ENCODE measurements at places on chromosomes 4 and X.

DNA sequence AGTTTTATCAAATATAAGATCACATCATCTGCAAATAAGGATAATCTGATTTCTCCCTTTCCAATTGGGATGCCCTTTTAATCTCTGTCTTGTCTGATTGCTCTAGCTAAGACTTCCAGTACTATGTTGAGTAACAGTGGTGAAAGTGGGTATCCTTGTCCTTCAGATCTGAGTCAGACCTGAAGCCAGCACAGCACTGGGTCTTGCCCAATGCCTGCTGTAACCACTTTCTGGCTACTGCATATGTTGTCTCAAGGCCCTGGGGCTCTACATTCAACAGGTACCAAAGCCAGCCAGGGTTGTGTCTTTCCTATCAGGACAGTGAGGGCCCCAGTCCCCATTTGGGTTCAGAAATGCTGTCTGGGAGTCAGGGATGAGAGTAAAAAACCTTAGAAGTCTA is 90.3 kb downstream of the CYSLTR1 start:
- no peak for DNase-seq

DNA sequence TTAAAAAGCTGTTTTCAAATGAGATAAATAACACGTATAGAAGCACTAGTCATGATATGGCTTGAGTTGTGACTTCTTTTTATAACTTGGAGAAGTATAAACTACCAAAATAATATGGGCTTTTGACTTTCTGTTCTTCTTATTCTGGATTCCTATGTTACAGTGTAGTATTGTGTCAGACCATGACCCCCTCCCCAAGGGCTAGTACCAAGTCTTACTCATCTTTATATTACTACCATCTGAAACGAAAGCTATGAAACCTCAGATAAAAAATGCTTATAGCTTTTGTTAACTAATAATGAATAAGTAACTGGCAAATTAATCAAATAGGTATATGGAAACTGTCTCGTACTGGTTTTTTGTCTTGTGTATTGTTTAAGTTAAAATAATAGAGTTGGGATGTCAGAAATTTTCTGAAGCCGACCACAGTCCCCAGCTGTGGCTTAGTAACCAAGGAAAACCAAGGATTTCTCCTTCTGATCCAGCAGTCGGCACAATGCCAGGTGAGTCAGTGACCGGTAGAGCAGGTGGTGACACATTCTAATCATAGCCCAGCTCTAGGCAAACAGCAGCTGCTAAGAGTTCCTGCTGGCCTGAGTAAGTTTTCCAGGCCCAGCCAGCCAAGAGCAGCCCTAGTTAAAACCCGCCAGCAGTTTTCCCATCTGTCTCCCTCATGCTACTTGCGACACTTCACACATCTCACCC is 163.3 kb upstream of the PRDX4 start:
- no peak for DNase-seq

DNA sequence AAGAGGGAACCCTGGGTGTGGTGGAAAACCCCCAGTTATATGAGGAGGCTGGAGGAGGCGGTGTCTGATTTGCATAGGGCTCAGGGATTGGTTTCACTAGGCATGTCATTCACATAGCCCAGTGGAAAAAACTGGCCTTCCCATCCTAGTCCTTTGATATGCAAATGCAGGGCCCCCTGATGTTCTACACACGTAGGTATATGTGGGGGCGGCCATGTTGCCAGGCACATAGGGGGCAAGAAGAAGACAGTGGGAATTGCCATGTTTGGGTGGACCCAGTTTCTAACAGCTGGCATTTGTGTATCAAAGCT is 34.0 kb upstream of the ENPP6 start:
- DNase-seq = no peak

DNA sequence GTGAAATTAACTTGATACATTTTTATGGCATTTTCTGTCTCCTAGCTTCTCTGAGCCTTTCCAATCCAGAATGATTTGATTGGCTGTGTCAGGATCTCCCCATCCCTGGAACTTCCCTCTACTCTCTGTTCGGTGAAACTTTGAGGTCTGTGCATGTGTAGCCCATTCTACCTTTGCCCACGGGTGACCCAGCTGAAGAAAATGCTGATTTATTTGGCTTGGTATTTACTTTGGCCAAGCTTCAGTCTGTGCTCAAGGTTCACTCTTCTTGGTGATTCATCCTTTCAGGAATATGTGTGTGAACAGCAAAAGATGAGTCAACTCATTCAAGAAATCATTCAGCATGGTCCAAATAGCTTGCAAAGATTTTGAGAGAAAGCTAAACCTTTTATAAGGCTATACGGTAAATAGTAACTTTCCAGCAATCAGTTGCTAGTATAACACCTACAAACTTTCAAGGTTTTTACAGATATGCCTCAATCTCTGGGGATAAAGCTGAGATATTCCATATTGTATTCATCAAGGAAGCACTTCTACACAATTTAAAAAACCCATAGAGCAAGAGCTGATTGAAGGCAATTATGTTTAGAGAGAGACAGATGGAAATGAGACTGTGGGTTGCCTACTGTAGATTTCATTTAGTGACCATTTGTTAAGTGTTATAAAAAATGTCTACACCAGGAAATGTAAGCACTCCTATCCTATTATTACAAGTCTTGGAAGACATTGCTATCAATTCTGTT is 233.9 kb upstream of the CXXC4 start:
- DNase-seq = no peak

- no peak for DNase-seq
These were observed 151.3 kb upstream of the NUDT6 start for GRCh38 chr4:123073650-123074049.

GRCh38 chrX:43002526-43003203 is 224.7 kb upstream of the PPP1R2C start:
- peak; percentile 30 for DNase-seq

DNA sequence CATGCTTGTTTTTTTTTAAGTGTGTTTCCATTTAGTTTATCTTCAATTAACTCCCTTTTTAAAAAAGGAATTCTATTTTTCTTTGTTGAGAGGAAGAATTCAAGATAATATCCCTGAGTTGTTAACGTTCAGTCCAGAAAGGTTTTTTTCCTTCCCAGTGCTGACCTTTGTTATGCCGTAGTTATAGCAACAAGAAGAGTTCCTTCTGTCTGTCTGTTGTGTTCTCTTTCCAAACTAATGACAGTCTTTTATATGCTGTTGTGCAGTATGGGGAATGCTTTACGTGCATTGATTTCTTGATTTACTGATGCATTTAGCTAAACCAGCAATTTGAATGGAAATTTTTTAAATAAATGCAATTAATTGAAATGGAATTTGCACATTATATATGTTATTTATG is 6.6 kb upstream of the CXXC4 start:
- no peak for DNase-seq

DNA sequence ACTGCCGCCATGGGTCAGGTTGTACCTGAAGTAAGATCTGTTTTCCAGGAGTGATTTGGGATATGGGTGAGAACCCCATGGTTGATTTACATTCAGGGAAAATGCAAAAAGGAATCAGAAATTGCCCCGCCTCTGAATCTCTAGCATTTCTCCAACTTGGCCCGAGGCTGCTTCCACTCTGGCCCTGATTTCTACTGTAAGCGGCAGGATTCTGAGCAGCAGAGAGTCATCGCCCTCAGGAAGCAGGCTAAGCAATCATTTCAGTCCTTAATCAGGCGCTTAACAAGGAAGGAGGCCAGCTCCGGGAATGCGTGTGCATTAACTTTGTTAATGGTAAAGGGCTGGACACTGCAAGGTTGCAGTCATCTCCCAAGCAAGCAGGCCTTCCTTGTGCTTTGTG is 88.5 kb upstream of the DHX15 start:
- DNase-seq = no peak

GRCh38 chrX:118480172-118480571 is 15.4 kb upstream of the DOCK11 start:
- no peak for DNase-seq

DNA sequence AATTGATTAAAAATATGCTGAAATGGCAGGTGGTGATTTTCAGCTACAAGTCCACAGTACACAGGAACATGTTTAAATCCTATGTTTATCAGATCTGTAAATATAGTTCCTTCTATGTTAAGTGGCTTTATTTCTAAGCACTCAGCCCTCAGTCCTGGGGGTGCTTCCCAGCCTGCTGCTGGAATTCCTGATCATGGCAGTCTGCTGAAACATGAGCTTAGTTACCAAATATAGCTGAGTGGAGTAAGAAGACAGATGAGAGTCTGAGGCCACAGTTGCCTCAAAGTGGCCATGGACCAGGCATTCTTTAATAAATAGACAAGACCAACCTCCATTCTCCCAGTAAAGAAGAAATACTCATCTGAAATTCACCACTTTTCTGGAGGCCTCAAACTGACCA is 17.1 kb upstream of the DDX60 start:
- no peak for DNase-seq

DNA sequence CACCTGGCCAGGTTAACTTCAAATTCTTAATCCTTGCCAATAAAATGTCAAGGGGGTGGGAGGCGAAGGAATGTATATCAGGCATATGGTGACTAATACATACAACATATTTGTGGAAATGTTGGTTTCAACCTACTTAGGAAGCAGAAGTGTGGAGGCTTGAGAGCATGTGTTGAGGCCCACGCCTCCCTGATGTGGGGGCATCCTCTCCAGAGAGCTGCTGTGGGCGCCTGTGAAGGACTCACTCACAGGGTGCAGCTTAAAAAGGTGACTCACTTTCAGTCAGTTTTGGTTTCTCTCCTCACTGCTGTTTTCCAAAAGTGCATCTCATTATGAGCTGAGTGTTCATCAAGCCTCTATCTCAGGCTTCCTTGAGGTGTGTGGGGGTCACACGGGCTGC is 27.5 kb downstream of the LNX1 start:
- no peak for DNase-seq

GRCh38 chr4:127555106-127555505 is 77.7 kb upstream of the INTU start:
- DNase-seq = no peak

- no peak for DNase-seq
These were observed 89.5 kb downstream of the ADRA2C start for GRCh38 chr4:3855646-3856045.

- no peak for DNase-seq
These were observed 24.6 kb downstream of the ARHGAP24 start for GRCh38 chr4:85499573-85499972.

DNA sequence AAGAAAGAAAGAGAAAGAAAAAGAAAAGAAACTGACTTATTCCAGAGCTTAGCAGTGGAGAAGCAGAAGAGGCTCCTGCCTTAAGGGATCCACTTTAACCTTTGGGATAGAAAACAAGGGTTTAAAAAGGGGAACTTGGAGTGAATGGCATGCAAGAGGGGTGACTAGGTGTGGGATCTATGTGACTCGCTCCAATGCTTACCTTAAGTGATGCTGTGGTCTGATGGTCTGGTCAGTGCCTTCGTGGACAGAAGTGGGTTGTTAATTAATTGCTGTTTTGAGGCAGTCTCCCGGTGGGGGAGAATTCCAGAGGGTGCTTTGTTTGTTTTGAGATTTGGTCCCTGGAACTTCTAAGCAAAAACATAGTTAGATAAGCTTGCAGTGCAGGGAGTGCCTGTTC is 21.1 kb upstream of the RHOXF1 start:
- no peak for DNase-seq

DNA sequence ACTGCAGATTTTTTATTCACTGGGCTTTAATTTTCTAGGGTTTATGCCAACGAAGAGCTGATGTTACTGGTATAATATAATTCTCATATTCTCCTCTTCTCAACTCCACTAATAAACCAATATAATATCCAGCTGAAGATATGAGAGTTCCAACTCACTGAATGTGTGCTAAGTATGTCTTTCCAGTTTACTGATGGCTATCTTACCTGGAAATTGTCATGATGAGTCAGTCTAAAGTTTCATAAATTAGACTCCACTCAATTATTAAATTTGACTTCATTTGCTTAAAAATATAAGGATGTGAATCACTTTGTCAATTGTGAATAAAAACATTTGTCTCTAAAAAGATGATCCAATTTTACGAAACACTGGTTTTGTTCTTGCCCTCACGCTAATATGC is 28.4 kb downstream of the STBD1 start:
- no peak for DNase-seq

- no peak for DNase-seq
These were observed 73.8 kb downstream of the MTMR1 start for GRCh38 chrX:150767045-150767395.

GRCh38 chr4:83484500-83485461 is at the start of gene ABRAXAS1:
ABRAXAS1 (minus strand) TSS chr4:83485100; CDS start chr4:83485072, 28 bp downstream.
- peak; percentile 95 for DNase-seq

GRCh38 chrX:120604361-120604782 is 471 bp downstream of the MCTS1 start:
- DNase-seq = peak; percentile 25

DNA sequence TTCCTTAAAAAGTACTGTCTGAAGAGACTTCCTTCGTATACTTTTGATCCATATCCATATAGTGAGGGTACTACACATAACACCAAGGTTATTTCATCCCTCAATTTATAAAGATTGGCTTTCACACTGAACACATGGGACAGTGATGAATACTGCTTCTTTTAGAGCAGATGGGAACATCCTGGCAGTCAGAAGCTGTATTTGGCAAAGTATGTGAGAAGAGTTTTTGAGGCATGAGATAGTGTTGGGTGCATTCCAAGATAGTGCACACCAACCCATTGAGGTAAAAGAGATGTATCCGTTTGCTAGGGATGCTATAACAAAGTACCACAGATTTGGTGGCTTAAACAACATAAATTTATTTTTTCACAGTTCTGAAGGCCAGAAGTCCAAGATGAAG is 141.1 kb downstream of the MOSPD2 start:
- no peak for DNase-seq

DNA sequence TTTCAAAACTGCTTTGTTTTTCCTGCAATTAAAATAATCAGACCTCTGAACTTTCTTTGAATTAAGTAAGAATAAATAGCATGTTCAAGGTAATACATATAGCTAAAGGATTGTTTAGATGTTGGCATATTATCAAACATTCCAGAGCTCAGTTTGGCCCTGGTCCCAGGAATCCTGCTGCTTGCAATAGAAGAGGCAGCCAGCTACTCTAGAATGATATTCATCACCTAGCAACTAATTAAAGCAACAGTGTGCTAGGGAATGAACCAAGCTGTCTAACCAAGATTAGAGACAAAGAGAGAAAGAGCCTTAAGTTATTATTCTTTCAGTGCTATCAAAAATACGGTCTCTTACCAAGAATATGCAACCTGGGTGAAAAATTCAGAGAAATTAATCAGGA is 460.9 kb downstream of the GABRG1 start:
- DNase-seq = no peak

GRCh38 chr4:77193046-77193445 is 36.0 kb downstream of the CCNG2 start:
- DNase-seq = no peak

Measured in naive B cell (primary cell).